ENCODE measurements at places on chromosomes 12 and 14.

DNA sequence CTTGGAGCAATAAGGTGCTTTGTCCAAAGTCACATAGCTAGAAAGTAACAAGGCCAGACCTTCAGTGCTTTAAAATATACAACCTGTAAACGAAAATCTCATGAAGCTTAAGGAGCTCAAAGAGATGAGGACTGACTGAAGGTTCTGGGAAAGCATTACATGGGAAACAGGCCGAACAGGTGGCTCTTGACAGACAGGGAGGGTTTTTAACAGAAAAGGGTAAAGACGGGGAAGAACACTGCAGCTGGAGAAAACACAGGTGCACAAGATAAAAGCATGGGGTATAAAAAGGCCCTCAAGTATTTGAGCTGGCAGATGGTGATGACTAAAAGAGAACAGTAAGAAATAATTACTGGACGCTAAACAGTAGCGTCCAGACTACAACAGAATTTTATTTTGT, 257.2 kb downstream of the NELL2 start:
- no peak for DNase-seq

DNA sequence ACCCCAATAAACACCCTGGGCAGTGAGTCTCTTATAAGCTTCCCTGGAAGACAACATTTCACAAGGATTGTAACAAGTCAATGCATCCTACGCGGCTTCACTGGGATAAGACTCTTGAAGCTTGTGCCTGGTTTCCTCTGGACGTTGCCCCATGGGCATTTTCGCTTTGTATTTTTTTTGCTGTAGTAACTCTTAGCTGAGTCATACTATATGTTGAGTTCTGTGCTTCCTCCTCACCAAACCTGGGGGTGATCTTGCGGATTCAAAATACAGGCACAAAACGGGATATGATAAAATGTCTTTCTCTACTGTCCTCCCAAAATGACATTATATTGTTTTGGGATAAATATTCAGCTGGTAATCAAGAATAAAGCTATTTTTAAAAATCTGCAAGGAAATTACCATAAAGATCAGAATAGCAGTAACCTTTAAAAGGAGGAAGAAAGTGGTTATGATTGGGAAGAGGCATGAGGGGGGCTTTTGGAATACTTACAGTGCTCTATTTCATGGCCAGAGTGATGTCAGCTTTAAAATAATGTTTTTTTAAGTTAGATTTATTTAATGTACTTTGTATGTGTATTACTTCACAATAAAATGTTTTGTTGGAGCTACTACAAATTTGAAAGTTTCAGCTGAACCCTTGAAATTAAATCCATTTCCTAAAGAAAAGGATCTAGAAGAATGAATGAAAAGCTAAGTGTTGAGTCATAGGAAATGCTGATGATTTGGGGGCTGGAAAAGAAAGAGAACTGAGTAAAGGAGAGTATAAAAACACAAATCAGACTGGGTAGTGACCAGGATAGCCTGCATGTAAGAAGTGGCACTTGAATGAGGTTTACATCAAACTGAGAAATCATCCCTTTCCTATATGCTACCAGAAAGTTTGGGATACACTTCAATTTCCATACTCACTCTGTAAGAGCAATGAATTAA, 14.7 kb downstream of the BTBD7 start:
- DNase-seq: no peak

DNA sequence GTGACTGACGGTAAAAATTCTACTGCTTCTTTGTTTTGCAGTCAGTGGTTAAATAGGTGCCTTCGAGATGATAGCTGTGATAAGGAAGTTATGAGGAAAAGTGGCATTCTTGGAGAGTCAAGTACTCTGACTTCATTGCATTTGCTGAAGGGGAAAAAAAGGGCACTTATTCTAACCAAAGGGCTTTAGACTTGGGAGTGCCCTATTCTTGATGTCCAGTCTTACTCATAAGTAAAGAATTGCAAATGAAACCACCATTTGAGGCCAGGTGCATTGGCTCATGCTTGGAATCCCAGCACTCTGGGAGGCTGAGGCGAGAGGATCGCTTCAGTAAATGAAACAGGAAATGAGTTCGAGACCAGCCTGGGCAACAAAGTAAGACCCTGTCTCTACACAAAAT, 40.3 kb downstream of the BRAP start:
- DNase-seq: no peak

GRCh38 chr12:38783304-38783703, 122.1 kb downstream of the CPNE8 start:
- no peak for DNase-seq

DNA sequence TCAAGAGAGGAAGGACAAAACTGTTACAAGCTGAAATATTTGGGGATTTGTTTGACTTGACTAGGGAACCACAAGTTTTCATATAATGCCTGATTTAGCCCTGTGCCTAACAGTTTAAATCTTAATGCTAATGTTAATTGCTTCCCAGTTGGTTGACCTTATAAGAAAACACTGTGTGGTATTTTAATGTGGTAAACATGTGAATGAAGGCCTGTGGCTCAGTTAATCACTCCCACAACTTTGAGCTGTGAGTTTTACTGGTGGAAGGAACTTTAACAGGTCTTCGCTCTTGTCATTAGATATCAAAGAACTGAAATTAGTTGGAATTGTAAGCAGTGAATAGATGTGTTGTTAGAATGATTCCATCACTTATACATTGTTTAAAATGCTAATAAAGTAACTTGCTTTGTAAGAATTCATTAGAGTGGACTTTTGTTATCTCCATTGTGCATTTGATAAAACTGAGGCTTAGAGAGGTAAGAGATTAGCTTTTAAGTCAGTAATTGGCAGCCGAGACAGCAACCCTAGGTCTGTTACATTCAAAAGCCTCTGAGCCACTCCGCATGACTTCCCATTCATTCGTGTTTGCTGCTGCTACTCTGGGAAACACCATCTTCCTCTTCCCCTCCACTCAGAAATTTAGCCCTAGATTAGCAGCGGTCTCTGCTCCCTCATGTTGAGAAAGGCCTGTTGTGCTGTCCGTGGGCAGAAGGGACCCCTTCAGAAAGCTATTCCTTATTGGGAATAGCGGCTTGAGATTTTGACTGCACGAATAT, 1.0 kb upstream of the TBK1 start:
- no peak for DNase-seq

- DNase-seq: no peak
Measured at GRCh38 chr12:12534975-12535374, 27.7 kb downstream of the DUSP16 start.

All from activated effector memory CD4-positive, alpha-beta T cell treated with Interleukin-2 at 50 U/mL for 16 hours (primary cell).